ENCODE measurements at places on chromosomes 1 and 21.

- peak; percentile 58 for DNase-seq
Measured at GRCh38 chr1:113042285-113043143, 30.5 kb upstream of the LRIG2 start.

DNA sequence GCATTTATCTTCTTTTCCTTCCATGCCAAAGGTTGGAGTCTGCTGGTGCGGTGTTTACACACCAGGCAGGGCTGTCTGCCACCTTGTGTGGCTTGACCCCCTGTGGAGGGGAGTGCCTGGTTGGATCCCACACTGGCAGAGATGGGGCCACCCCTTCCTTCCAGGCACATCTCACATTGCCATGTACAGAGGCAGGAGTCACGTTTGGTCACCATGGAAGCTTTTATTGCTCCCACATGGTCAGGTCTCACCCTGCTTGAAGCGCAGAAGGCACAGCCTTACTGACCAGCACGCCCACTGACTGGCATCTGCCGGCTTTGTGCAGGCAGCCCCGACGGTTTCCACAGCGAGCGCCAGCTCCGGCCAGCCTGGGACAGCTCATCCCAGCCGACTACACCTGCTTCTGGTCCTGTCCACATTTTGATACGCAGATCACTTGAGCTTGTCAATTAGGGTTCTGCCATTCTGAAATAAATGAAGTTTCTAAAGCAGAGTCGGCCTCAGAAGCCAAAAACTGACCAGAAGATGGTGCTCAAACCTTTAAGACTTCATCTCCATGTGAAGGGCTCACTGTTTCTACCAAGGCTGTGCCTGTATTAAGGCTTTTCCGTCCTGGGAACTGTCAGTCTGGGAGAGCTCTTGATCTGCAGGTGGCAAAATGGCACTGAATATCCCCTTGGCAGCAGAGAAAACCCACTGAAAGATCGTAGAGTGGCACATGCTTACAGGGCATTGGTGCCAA lies 35.6 kb upstream of the EPHA8 start:
- no peak for DNase-seq

DNA sequence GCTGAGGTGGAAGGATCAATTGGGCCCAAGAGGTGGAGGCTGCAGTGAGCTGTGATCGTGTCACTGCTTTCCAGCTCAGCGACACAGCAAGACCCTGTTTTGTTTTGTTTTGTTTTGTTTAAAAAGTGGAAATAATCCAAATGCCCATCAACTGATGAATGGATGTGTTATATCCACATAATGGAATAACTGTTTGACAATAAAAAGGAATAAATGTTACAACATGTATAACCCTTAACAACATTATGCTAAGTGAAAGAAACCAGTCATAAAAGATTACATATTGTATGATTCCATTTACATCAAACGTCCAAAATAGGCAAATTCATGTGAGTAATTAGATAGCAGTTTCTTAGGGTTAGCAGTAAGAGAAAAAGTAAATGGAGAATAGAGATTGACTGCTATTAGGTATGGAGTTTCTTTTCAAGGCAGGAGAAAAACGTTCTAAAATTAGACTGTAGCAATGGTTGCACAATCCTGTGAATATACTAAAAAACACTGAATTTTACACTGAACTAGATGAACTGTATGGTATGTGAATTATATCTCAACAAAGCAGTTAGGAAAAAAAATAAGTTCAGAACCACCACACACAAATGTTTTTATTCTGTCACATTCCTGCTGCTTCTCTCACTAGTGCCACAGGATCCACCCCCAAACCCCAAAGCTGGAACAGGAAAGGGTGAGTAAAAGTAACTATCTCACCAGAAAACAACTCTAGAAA lies 15.7 kb downstream of the FOXJ3 start:
- no peak for DNase-seq

DNA sequence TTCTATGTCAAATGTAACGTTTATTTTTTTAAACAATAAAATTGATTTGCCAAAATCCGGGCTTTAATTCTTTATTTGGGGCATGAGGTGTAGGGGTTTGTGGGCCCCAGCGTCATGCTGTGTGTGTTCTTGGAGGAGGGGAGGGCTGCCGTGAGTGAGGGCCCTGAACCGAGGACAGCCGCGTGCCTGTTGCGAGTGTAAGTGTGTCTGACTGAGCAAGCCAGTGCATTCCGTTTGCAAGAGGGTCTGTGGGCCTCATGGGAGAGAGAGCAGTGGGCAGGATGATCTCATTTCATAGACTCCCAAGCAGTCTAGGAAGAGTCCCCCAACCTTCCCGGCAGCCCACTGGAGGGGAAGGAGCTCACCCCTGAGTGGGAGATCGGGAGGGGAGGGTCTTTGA lies 21.4 kb upstream of the SPSB1 start:
- no peak for DNase-seq

DNA sequence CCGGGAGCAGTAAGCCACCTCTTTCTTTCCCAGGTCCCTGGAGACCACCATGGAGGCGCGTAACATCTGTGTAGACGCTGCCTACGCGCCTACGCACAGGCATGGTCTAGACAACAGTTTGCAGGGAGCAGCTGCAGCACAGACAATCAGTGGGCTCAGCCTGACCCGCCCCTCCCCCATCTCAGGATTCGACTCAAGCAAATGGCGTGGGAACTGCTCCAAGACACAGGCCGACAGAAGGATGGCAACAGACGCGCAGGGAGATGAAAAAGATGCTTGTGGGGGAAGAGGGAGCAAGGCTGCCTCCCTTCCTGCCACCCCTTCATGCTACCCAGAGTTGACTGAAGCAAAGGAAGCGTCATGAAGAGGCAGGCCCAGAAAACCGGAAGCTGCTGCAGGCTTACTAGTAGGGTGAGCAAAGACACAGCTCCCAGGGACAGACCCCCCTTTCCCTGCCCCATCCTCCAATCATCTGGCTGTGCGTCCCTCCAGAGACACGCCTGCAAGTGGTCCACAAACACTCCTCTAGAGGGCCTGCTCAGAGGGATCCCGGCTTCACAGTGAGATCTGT lies 19.5 kb downstream of the STK40 start:
- no peak for DNase-seq

DNA sequence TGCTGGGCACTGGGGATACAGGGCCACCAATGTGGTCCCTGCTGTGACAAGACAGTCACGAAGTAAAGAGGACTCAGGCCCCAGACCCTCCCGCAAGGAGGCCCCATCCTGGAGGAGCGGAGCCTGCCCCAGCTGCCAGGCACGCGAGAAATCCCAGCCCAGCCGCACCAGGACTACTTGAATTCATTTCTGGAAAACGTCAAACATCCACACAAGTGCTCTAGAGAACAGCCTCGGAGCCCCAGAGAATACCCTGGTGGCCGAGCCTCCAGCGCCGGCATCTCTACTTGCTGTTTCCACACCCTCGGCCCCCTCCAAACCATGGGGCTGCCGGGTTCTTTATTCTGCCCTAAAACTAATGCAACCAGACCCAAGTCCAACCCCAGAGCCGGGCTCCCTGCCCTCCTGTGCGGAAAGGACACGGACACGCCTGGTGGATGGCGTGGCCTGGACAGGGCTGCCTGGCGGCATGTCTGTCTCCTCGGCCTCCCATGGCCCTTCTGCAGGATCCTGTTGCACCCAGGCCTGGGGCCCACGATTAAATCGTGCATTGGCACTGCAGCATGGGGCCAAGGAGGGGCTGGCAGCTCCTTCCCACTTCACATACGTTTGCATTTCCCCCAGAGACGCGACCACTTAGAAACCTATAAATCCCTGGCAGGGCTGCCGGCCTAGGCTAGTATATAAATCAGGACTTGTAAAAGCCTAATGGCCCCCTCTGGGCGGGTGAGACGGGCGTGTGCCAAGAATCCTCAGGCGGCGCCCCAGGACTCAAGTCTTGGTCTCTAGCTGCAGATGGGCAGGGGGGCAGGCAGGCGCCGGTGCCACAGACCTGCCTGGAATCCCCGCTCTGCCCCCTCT lies 41.2 kb downstream of the DMRTB1 start:
- no peak for DNase-seq

- no peak for DNase-seq
Measured at GRCh38 chr1:241706257-241706656, 54.2 kb downstream of the WDR64 start.

DNA sequence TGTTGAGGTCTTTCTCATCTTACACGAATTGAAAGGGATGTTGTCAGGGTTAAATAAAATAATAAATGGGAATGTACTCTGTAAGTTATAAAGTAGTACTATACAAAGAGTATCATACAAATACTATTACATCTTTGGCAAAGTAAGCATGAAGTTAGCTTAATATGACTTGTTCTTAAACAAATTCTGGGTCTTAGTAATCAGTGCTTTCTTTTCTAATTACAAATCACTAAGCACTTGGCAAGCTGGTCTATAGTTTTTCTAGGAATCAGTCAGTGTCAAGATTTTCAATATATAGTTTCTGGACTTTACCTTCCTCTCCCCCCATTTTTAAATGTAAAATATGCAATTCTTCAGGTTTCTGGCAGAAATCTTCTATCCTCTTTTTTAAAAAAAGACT lies 6.9 kb downstream of the LYST start:
- DNase-seq, result no peak

GRCh38 chr1:226891346-226891745 lies 20.9 kb downstream of the PSEN2 start:
- no peak for DNase-seq

DNA sequence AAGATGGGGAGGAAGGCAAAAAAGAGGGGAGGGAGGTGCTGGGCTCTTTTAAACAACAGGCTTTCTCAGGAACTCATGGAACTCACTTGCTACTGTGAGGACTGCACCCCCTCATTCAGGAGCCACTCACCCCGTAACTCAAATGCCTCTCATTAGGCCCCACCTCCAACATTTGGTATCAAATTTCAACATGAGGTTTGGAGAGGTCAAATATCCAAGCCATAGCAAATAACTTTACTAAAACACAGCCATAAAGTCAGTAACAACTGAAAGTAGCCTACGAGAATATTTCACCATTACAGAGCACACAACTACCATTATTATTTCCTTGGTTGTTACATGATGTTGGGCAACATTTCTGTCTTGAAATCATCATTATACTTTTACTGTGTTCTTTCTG lies 13.1 kb upstream of the DMRTB1 start:
- DNase-seq, result no peak

Measured in hematopoietic multipotent progenitor cell treated with erythropoietin and hydrocortisone succinate and interleukin-3 and kit ligand, for 15 days (in vitro differentiated cells).